ENCODE measurements at places on chromosomes 3 and 15.

DNA sequence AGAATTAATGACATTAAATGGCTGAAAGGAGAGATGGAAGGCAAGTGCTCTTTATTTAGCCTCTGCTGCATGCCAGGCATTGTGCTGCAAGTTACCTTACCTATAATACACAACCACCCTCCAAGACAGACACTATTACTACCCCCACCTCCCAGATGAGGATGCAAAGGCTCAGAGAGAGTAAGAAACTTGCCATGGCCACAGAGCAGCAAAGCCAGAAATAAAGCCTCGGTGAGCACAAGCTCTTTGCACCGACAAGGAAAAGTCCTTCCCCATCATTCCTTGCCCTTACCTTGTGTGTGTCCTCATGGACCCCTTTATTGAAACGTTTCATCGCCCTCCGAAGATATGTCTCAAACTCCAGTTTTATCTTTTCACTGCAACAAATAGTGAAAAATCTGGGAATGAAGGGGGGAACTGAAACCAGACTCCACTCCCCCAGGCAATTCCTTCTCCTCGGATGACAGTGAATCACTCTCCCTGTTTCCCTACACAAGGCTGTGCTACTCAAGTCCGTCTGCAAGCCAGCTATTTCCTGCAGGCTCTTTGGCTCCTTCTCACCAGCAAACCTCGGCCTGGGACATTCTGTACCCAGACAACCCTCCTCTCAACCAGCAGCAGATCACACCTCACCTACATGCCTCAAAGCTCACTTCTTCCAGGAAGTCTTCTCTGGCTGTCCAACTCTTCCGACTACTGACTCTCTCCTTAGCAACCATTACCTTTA is 11.4 kb downstream of the XPC start:
- no peak for DNase-seq

DNA sequence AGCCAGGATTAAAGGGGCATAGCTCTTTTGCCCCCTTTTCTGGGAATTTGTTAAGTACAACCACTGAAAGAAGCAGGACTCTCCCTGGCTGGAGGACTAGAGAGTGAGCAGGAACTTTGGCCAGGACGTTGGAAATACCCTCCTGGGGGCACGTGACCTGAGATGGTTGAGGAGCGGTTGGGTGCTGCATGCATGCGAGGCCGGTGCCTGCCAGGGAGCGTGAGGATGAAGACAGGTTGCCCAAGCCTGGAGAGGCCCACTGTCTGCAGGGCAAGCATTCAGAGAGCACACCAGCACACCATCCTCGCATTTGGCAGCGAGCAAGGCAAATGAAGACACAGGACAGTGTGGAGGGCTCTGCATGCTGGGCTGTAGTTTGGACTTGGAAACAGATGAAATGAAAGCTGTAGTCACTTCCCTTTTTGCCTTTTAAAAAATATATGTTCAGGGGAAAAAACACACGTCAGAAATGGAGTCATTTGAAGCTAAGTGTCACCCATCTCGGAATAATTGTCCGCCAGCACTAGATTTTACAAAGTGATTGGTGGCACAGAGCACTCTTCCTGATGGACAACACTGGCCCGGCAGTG is 217.6 kb downstream of the SLCO3A1 start:
- no peak for DNase-seq

- DNase-seq, result no peak
These were observed 156.4 kb upstream of the CBLB start for GRCh38 chr3:106025151-106025722.

DNA sequence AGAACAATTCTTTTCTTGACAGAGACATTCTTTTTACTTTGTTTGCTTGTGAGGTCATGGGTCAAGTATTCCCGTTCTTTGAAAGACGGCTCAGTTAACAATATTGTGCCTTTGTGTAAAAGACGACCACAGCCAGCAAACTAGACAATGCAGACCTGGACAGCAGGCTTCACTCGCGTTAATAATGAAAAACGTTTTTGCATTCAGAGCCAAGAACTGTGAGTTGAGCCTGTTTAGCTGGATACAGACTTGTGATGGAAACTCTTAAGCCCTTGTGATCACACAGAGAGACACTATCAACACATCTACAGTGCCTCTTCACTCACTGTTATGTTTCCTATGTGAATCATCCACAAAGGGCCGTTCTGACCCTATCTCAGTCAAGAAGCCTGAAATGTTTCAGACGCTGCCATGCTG is 37.3 kb upstream of the CMTM7 start:
- DNase-seq, result no peak

DNA sequence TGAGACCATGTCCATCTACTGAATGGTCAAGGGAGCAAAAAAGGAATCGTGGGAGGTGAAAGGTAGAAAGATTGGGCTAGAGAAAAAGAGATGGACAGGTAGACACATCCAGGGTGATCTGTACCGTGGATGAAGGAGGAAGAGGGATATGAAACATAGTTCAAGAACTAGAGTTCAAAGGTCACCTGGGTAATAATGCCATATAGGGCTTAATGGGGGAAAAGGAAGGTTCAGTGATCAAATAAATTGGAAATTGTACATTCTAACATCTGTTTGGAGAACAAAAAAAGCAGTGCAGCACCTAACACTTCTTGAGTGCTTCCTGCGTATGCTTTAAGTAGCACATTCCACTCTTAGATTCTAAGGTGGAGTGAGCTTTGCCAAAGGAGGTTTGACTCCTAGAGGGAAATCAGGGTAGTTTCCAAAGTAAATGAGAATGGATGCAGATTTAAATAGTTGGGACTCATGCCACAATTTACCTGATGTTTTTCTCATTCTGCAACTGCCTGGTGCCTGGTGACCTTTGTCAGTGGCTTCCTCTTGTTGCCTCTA is 46.6 kb downstream of the MITF start:
- no peak for DNase-seq

DNA sequence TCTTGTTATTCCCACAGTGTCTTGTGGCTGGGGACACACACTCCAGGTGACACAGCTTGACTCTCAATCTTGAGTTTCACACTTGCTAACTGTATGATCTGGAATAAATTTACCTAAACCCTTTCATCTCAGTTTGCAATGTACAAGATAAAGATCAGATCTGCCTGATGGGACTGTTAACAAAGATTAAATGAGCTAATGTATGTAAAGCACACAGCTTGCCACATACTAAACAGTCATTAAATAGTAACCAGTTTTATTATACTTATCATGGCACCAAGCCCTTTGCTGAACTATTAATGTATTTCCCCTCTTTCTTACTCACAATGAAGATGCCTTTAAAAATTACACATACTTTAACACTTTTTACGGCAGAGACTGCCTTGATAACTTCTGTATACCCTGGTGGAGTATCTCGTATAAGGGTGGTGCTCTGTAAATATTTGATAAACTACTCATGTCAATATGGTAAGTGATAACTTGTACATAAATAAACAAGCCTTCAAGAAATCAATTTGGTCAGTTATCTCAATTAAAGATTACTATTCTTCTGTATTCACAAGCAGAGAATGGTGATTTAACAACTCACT is 184.5 kb downstream of the STAG1 start:
- no peak for DNase-seq

DNA sequence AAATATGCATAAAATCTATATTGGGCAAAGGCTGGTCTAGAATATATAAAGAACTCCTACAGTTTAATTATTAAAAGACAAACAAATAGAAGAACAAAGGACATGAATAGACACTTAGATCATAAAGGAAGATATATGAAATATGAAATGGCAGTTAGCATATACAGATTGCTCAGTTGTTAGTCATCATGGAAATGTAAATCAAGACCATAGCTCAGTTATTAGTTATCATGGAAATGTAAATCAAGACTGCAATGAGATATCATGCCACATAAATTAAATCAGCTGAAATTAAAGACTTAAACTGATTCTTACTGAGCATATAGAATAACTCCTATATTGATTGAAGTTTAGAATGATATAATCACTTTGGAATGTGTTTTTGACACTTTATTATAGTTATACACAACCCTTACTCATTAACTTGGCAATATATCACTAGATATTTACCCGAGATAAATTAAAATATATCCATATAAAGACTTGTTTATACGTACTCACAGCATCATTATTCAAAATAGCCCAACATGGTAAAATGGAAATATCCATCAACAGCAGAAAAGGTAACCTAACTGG is 45.2 kb upstream of the GOLGA8B start:
- DNase-seq, result no peak

- no peak for DNase-seq
These were observed 2.5 kb downstream of the BAHD1 start for GRCh38 chr15:40443255-40443654.

DNA sequence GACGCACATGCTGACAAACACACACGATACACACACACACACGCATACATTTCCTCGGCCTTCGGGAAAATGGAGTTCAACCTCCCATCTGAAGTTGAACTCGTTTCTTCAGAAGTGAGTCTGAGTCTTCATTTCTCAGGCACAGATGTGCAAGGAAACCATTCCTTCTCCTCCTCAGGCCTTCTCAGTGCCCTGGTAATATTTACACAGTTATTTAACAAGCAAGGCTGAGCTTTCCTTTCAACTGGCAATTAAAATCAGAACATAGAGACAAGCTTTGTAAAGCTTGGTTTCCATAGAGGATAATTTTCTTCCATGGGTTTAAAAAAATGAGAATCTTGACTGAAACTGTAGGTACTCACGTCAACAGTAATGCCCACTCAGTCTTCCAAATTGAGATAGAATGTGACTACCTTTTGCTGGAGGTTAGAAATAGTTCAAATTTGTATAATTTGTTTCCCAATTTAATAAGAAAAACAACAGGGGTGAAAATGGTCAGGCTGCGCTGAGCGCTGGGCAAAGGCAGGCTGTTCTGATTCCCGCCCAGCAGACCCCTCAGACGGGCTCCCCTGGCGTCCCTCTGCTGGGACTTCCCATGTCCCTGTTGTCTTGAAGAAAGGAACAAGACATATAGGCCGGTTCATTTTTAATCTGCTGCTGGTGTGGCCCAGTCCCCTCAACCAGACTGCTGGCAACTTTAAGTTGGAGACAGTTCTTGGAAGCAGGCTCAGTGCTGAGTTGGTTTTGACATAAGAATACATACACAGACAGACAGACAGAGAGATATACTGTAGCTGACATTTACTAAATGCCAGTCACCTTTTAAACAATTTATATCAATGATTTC is 174.3 kb downstream of the XXYLT1 start:
- DNase-seq, result no peak

- DNase-seq, result no peak
These were observed 208.7 kb downstream of the VGLL3 start for GRCh38 chr3:86782286-86782685.

- DNase-seq, result no peak
These were observed 14.0 kb downstream of the ATRIP start for GRCh38 chr3:48460517-48460902.

DNA sequence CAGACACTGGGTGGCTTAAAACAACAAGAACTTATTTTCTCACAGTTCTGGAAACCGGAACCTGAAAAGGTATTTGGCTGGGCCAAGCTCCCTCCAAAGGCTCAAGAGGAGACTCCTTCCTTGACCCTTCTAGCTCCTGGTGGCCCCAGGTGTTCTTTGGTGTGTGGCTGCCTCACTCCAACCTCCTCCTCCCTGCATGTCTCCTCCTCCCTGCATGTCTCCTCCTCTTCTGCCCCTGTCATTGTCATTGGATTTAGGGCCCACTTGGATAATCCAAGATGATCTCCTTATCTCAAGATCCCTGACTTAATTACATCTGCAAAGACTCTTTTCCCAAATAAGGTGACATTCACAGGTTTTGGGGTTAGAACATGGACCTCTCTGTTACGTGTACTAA is 69.8 kb upstream of the MFGE8 start:
- DNase-seq, result no peak

- DNase-seq, result no peak
These were observed 68.0 kb downstream of the ATP11B start for GRCh38 chr3:182861348-182861747.

DNA sequence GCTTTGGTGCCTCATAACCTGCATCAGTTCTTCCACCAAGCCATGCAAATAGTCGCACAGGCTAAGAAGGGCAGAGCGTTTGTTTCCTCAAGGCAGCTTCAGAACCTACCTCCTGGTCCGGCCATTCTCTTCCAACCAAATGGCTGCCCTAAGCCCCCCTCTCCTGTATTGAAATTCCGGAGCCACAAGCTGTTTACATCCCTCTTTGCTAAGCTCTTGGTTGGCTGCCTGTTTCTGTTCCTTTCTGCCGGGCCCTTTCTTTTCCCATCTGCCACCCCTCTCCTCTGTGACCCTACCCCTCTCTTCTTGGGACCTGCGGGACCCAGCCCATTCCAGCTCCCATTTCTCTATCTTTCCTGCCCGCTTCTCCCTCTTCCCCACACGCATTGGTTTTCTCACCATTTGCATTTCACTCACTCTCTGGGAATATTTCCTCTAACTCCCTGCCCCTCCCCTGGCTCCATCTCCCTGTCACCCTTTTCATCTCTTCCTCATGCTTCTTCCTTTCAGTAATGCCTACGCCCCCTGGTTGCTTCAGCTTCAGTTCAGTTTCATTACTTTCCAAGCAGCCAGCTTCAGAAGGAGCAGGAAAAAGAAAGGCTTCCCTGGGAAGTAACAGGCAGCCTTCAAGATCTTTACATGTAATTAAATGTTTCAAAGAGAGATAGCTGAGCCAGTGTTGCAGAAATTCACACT is 113.5 kb downstream of the RAB11A start:
- no peak for DNase-seq

DNA sequence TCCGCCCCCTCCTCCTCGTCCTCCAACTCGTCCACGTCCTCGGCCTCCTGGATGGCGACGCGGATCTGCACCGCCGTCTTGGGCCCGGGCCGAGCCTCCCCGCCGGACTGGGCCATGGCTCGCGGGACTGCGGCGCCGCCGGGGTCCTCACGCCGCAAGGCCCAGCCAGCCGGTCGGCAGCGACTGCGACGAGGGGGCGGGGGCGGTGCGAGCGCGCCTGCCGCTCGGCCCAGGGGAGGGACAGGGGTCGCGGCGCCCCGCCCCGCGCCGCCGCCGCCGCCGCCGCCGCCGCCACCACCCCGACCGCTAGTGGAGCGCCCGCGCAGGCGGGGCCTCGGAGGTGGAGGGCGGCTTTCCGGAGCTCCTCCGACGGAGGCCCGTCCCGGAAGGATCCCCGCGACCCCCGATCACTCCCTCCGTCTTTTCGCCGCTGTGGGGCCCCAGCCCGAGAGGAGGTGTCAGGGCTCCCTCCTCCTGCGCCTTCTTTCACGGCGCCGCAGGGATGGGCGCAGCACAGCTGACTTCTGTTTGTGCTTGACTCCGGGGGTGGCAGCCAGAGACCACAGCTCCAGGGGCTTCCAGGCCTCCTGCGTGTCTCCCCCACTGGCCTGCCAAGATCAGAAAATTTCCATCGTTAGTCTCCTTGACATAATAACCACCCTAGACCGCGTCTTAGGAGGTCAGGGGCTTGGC is at the start of gene LARP6:
LARP6 (minus strand) TSS at position 185 of the 693 bp plus-strand sequence; CDS start at position 116, 69 bp downstream.
- no peak for DNase-seq

DNA sequence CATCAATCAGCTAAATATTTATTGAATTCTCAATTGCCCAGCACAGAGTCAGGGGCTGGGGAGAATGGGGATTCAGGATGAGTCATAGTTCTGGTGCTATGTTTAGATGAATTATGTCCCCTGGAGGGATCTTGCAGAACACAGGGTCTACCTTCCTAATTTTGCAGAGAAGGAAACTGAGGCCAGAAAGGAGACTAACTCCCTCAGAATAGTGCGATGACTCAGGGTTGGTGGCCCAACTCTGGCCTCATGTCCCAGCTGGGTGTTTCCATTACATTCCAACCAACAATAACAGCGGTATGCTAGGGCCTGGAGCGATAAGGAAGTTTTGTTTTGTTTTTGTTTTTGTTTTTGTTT is 270.9 kb downstream of the TLE3 start:
- no peak for DNase-seq

Measured in CD4-positive, alpha-beta T cell treated with Interleukin-10 for 1 hour (primary cell).